ENCODE measurements at places on chromosomes 3 and 15.

GRCh38 chr3:127204841-127205582 is 12.1 kb downstream of the PRR23E start:
- no peak for DNase-seq

DNA sequence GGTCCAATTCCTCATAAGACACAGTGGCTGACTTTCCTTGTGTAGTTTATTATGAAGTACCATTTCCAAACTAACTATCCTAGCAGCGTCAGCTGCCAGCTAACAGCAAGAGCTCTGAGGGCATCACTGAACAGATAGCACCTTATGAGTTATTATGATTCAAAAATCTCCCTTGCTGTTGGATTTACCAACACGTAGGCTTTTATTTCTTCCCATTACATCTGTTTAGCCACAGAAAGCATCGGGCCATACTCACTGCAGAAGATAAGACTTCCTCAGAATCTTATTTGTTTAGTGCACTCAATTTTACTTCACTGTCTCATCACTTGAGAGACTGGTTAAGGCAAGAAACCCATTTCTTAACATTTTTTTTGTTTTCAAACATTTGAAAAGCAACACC is 16.2 kb downstream of the CLDN1 start:
- DNase-seq, result no peak

DNA sequence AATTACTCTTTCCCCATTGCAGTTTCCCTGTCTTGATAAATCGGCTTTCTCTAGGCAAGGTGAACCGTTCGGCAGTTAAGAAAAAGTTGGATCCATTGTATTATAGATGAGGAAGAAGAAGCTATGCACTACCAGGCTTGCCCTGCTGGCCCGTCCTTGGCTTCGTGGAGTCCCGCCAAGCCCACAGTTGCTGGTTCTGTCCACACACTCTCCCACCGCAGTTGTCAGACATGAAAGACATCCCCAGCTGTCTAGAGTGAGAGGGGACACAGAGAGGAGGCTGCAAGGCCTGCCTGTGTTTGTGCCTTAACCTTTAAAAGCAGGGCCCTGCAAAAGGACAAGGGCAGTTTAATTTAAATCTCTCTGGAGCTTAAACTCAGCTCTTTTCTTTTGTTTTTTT is 47.2 kb upstream of the PLCL2 start:
- DNase-seq, result no peak

DNA sequence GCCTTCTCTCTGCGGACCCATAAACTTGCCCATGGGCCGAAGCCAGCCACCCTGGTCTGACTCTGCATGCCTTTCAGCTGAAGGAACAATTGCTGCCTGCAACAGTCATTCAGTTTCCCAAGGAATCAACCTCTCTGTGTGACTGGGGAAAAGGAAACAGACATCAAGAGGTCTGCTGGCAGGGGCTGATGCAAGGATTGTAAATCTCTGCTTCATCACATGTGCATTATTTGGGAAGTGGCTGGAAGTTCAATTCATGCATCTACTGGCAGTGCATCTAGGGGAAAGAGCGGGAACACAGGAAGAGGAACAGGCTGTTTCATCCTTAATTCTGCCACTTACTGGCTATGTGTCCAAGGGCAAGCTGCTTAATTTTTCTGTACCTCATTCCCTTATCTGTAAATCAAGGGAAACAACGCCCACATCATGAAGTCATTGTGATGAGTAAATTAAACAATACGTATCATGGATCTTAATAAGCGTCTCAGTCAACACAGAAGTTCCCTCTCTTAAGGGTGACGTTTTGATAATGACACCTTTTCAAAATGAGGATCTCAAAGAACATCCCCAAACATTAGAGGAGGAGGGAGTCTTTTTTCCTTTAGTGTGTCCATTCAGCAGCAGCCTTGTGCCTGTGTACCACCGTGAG is 17.4 kb upstream of the ADPGK start:
- no peak for DNase-seq

DNA sequence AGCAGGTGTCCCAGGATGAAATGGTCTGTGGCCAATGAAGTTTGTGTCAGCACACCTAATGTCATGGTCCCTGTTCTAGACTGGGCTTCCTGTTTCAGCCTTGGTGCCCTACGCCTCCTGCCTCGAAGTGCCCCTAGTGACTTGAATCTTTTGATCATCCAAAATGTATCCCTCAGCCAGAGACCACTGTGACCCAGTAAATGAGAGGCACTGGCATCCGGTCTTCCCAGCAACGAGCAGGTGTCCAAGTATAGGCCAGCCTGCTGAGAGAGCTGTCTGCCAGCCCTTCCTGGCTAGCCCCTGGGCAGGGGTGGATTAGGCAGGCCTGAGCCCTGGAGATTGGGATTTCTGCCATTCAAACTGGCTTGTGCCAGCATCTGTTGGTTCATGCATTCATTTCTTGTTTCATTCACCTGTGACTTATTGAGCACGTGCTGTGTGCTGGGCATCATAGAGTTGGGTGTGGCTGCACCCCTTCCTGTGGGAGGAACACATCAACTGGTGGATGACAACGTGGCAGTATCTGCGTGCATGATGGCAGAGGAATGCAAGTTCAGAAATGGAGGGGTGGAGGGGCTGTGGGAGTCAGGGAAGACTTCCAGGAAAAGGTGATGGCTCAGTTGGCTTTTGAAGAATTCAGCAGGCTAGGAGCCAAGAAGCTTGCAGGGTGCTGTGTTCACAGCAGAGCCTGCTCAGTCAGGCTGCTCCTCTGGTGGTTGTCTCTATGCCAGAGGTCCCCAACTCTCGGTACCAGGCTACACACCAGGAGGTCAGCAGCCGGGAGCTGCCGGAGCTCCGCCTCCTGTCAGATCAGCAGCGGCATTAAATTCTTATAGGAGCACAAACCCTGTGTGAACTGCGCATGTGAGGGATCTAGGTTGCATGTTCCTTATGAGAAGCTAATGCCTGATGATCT is 21.6 kb downstream of the ESYT3 start:
- DNase-seq, result no peak

DNA sequence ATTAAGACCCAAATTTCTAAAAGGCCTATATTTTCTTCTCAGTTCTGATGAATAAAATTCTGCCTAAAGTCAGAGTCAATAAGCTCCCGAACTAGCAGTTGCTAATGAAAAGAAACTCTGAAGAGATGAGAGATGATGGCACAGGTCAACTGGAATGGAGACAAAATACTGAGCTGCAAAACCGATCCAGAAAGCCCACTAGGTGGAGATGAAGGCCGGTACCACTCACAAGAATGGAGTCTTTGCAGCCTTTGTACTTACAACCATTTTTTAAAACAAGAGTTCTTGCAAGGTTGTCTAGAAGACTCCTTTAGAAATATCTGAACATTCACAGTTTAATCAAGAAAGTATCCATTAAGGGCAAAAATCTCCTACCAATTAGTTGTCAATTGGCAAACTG is 119.9 kb upstream of the TJP1 start:
- DNase-seq, result no peak

DNA sequence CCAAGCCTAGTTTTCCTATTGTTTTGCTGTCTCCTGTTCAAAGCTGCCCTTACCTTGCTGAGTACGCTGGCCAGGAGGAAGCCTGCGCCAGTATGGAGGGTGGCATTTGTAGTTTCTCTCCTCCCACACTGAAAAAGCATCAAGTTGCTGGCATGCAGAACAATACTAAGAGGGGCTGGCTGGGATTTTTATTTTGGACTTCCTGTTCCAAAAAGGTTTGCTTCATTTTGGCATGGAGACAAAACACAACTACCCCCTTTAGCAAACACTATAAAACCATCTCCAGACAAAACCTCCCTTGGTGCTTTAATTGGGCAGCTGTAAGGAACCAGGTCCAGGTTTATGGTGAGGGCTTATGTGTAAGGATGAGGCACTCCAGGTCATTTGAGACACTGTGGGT is 457.6 kb downstream of the PDCD6IP start:
- no peak for DNase-seq

DNA sequence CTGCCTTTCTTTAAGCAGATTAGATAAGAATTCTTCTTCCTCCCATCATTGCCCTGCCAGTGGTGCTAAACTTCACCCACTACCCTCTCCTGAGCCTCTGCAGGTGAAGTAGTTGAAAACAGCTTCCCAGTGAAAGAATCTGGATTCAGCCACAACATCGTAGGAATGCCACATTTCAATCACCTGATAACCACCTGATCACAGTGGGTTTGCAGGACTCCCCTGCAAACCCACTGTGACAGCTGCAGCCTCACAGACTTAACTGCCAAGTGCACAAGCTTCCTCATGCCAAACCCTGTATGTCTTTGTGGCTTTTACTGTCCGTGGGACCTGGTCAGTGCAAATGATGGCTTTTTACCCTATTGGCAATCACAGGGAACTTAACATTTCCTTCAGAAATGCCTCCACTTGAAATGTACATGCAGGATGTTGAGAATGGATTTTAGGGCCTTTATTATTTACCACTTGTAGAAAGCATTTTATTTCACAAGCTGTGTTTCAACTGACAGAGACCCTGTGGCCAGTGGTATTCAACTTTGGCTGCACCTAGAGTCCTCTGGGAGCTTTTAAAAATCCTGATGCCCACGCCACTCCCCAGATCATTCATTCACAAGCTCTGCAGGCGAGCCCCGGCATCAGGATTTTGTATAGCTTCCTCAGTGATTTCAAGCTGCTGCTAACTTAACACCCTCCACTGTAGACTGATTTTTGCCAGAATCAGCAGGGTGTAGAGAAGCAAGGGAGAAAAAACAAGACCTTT is 49.1 kb downstream of the OXNAD1 start:
- no peak for DNase-seq

DNA sequence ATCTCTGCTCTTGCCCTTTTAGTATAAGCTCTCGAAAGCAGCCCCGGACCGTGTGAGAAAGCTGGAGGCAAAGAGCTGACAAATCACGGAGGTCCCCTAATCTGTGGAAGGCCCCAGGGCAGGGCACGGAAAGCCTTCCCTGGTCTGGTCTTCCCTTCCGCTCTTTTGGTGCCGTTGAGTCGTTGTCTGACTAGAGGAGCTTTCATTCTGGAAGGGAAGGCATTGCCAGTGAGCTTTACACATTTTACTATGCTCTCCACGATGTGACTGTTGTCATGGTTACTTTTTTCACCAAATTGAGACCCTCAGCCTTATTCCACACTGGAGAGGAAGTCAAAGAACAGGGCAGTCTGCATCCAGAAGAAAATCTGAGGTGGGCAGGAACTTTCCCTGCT is 71.7 kb downstream of the CYP19A1 start:
- no peak for DNase-seq

- DNase-seq, result no peak
These were observed 4.8 kb upstream of the RHOV start for GRCh38 chr15:40878785-40879184.

GRCh38 chr3:144429719-144430121 is 458.1 kb downstream of the DIPK2A start:
- no peak for DNase-seq

GRCh38 chr3:194102436-194102835 is 33.5 kb upstream of the HES1 start:
- no peak for DNase-seq

GRCh38 chr3:50737906-50738598 is 63.3 kb downstream of the DOCK3 start:
- no peak for DNase-seq

DNA sequence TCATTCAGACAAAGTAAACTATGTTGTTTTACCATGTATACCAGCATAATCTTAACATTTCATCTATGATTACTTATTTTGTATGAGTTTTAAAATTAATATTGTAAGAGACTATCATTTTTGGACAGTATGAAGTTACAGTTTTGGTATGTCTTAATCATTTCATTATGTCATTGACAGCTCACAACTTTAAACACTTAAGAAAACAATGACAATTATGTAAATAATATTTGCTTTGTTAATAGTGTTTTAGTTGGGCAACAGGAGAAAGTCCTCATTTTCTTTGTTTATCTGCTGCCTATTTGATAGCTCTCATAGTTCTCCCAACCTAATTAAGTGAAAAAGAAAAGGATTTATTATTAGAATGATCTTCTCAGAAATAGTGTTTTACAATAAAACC is 80.2 kb downstream of the MEF2A start:
- no peak for DNase-seq

DNA sequence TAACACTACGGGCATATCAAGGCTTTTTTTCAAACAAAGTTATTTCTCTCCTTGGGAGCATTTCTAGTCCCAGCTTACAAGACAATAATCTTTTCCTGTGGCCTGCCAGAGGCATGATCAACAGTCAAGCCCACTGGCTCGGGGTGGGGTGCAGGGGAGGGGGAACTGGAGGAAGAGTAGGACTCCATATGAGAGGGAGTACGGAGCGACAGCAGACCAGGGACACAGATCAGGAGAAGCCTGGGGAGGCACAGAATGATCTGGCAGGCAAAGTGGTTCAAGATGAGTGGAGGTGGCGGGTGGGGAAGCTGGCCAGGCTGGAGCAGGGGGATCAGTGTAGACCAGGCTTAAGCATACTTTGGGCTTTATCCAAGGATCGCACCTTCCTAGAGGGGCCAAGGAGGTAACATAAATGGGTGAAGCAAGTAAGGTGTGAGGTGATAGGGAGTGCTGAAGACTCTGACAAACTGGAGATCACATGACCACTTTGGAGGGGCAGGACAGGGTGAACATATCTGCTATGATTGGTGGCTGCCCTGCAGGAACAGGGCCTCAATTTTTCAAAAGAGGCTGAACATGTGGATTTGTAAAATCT is 37.4 kb downstream of the KLF15 start:
- no peak for DNase-seq

DNA sequence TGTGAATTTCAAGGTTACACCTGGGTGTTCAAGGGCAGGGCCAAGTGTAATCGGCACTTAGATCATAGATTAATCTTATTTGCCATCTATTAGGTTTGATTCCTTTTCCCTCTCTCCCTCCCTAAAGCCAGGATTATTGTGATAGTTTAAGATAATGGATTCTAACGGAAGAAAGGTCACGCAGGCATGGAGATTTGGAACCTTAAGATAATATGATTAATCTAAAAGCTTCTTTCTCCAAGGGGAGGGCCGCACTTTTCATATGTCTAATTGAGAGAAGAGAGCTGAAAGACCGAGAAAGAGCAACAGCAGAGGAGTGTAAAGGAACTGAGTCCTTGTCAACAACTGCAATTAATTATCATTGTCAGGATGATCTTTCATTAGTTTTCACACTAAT is 858.8 kb upstream of the NR2F2 start:
- no peak for DNase-seq

GRCh38 chr15:63944681-63944955 is 101.7 kb downstream of the DAPK2 start:
- DNase-seq, result no peak

DNA sequence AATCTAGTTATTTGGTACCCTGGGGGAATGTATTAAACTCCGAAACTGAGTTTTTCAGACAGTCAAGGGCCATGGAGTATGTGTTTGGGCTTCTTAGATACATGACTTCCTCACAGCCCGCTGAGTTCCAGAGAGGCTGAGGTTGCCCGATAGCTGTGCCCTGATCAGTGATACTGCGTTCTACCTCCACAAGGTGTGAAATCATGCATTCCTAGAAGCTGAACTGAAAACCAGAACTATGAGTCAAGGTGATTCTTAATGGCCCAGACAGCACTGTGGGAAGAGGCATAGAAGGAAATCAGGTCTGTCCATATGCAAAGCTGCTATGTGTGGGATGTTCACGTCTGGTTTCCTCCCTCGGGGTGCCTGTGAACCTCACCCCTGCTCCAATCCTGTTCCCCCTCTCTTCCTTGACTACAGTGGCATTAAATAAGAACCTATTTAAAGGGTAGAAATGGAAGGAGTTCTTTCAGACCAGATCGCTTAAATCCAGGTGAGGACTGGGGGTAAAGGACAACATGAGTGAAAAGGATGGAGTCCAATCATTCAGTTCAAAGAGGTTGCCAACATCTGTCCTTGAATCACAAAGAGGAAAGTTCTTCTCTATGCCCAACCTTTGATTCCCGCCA is 74.3 kb downstream of the MYO1E start:
- DNase-seq, result no peak

Data from stimulated activated CD4-positive, alpha-beta T cell treated with anti-CD3 and anti-CD28 coated beads, TNF-alpha, amount 100 ng/mL, for 4 hours (primary cell).